NCI-H1105 (cell line): ENCODE measurements at places on chromosomes 12 and 14.

GRCh38 chr12:44628180-44628579 lies 247.9 kb downstream of the NELL2 start:
- DNase-seq: no peak

DNA sequence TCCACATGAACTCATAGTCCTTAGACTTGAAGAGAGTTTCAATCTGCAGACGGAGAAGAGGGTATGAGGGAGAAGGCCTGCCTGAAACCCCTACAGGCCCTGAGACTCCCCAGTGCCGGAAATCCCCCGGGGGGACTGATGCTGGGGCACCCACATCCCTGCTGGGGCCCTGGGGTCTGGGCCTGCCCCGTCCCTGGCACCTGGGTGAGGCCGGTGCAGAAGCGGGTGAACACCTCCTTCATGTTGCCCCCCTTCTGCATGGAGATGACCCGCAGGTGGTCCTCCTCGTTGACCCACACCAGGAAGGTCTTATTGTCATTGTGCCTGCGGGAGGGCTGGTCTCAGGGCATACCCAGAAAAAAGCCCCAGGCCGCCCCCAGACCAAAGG lies 2.4 kb downstream of the CKB start:
- DNase-seq: no peak

DNA sequence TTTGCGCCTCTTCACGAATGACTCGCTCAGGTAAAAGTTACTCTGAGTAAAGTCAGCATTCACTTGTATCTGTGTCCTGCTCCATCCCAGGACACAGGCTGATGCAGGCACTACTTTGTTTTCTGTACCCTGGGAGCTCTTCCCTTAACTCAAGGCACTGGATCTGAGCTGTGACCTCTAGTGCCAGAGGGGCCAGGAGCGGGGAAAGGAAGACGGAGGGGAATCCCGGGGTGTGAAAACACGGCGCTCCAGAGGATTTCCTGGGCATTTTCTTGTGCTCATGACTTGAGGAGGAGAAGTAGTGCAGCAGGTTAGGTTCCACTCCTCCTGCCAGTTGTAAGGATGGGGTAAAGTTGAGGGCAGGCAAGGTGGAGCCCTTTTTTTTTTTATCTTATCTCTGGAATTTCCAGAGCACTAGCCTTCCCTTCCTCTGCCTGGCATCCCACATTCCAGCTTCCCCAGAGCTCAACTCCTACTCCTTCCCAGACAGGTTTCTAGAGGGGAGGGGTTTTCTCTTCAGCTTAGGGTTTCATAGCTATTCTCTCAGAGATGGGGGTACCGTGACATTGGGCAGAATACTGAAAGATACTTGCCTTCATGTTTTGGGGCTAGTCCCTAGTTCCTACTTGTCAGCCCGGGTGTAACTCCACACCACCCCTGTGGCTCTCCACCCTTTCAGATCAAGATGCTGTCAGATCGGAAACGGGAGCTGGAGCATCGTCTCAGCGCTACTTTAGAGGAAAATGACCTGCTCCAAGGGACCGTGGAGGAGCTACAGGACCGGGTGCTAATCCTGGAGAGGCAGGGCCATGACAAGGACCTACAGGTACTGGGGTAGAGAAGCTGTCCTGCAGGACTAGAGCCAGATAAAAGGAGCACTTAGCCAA lies 52.3 kb downstream of the RAB35 start:
- no peak for DNase-seq

DNA sequence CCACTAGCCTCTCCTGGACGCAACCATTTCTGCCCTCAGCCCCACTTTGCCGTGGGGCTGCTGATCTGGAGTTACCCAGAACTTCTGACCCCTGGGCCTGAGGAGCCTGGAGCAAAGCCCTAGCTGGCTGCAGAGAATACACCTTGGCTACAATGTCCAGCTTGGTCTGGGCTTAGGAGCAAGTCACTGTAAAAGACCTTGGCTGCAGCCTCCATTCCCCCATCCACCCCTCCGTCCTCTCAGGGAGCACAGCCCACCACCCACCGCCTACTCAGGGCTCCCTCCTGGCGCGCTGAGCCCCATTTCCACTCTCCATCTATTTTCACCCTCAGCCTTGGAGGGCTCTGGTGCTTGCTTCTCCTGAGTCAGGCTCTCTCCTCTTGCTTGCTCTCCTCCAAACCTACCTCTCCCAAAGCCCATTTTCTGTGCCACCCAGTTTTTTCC lies 42.9 kb downstream of the ERH start:
- no peak for DNase-seq

- no peak for DNase-seq
Observed at GRCh38 chr12:67716817-67717216, 68.3 kb downstream of the DYRK2 start.
